ENCODE measurements at places on chromosomes 2 and 18. TPM values are rescaled to one million over a fixed set of nuclear protein-coding genes. Genes with fewer than 3 reads are reported as not detected.

- H3K27me3 ChIP-seq: no peaks in the 10 kb centered on the region
- no peaks in the 10 kb centered on the region for H3K4me1 ChIP-seq
- no peak overlapping the region for H3K27ac ChIP-seq
- no peak for DNase-seq
Observed at GRCh38 chr18:68394705-68395104, 320.2 kb downstream of the TMX3 start.

The SEMA4C gene
- total RNA-seq: 8.5 TPM

GRCh38 chr2:164655336-164655735 lies 34.1 kb upstream of the GRB14 start:
- no peaks in the 10 kb centered on the region for H3K27me3 ChIP-seq
- no peak for DNase-seq
- H3K27ac ChIP-seq: no peak overlapping the region
- no peaks in the 10 kb centered on the region for H3K36me3 ChIP-seq

DNA sequence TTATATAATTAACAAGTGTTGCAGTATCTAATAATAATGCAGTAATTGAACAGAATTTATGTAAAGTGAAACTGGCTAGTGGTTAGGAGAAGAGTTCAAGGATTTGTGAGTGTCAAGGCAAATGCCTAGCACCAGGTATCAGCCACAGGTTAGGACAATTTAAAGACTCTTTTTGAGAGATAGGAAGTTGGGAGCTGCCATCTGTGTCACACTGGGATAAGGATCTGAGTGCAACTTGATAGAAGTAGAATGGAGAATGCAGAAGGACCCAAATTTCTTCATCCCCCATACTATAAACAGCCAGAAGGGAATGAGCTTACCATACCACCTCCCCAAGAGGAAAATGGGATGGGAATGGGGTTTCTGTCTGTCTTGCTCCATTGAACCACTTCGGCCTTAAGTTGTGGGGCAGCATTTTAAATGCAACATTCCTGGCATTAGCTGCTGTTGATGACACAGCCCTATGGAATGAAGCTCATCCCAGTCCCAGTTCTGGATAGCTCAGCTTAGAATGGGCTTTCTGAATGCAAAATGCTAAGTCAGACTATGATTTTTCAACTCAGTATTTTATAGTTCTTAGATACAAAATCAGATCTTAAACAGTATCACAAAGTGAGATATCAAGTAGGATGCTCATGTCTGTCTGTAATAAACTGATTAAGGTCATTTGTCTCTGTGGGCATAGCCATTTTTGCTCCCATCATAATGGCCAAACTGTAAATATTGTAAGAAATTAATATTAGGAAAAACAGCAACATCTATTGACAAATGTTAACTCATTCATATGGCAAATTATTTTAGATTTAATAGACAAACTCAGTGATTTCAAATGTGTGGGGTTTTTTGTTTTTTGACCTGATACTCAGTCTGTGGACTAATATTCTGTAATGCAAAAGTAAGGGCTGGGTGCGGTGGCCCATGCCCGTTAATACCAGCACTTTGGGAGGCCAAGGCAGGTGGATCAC lies 44.0 kb downstream of the GPR155 start:
- H3K27me3 ChIP-seq: no peaks in the 10 kb centered on the region
- H3K4me1 ChIP-seq: no peaks in the 10 kb centered on the region
- H3K27ac ChIP-seq: no peak overlapping the region
- DNase-seq: no peak
- no peak overlapping the region for H3K4me3 ChIP-seq

The IDH1 gene
- total RNA-seq: 18.5 TPM

The CDH2 gene
- total RNA-seq: not detected

- DNase-seq: no peak
- H3K27ac ChIP-seq: no peak overlapping the region
- H3K4me1 ChIP-seq: peaks cover 39% of the 10 kb centered on the region
- H3K4me3 ChIP-seq: no peak overlapping the region
Observed at GRCh38 chr2:44934038-44934982, 7.2 kb upstream of the SIX3 start.

The DTNA gene
- total RNA-seq: 0.43 TPM

The TMSB10 gene
- total RNA-seq: 1,772 TPM

GRCh38 chr18:32717126-32717525 lies 55.7 kb downstream of the KLHL14 start:
- H3K4me1 ChIP-seq: peaks cover 1% of the 10 kb centered on the region
- no peaks in the 10 kb centered on the region for H3K27me3 ChIP-seq
- H3K27ac ChIP-seq: no peak overlapping the region
- H3K36me3 ChIP-seq: no peaks in the 10 kb centered on the region

- no peak overlapping the region for H3K27ac ChIP-seq
- H3K4me3 ChIP-seq: no peak overlapping the region
- no peak for DNase-seq
- no peaks in the 10 kb centered on the region for H3K36me3 ChIP-seq
- H3K27me3 ChIP-seq: no peaks in the 10 kb centered on the region
- no peaks in the 10 kb centered on the region for H3K4me1 ChIP-seq
Observed at GRCh38 chr2:133504566-133505505, 63.4 kb downstream of the NCKAP5 start.

GRCh38 chr18:70411307-70411706 lies 122.5 kb downstream of the SOCS6 start:
- no peaks in the 10 kb centered on the region for H3K4me1 ChIP-seq
- DNase-seq: no peak
- H3K27me3 ChIP-seq: peaks cover 9% of the 10 kb centered on the region
- H3K4me3 ChIP-seq: no peak overlapping the region

The ALKAL2 gene
- not detected for total RNA-seq

DNA sequence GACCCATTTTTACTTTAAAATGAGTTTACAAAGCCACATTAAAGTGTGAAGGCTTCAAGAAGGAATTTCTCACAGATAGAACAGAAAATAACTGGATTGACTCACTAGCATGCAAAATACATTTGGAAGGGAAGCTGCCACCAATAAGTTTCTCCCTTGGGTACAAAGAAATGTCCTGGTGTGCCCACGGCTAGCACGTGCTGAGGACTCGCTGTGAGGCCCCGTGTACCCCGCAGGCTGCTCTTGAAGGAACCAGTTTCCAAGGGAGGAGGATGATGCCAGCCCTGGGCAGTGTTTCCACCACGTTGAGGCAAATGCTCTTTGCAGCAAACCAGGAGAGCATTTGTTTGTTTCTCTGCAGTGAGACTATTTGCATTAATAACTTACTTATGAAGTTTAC lies 207.3 kb downstream of the SH3RF3 start:
- peaks cover 39% of the 10 kb centered on the region for H3K4me1 ChIP-seq
- H3K27ac ChIP-seq: no peak overlapping the region
- no peak for DNase-seq
- H3K27me3 ChIP-seq: no peaks in the 10 kb centered on the region

DNA sequence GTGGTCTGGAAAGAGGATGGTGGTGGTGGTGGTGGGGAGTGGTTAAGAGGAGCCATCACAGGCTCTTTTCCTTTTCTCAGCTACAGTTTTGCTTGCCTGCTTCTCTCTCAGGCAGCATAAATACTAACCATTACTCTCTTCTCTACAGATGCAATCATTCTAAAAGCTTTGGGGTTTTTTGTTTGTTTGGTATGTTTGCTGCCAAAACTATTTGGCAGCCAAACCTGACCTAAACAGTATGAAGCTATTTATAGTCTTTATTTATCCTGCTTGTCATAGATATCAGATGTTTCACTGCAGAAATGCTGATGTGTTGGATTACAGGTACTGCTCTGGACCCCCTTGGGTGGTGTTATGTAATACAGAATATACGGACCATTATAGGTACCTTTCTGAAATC lies 15.3 kb downstream of the SIX3 start:
- no peaks in the 10 kb centered on the region for H3K36me3 ChIP-seq
- H3K4me3 ChIP-seq: no peak overlapping the region
- no peak for DNase-seq
- H3K27ac ChIP-seq: no peak overlapping the region
- H3K27me3 ChIP-seq: peaks cover 46% of the 10 kb centered on the region

GRCh38 chr2:105631922-105632321 lies 112.8 kb upstream of the NCK2 start:
- H3K27me3 ChIP-seq: no peaks in the 10 kb centered on the region
- H3K4me1 ChIP-seq: no peaks in the 10 kb centered on the region
- no peak for DNase-seq
- no peak overlapping the region for H3K4me3 ChIP-seq
- H3K27ac ChIP-seq: no peak overlapping the region

The HTRA2 gene
- 39.0 TPM for total RNA-seq

The MALL gene
- 0.17 TPM for total RNA-seq

- no peak overlapping the region for H3K4me3 ChIP-seq
- no peak for DNase-seq
Observed at GRCh38 chr2:81747481-81748070, 1443.0 kb upstream of the LRRTM1 start.

DNA sequence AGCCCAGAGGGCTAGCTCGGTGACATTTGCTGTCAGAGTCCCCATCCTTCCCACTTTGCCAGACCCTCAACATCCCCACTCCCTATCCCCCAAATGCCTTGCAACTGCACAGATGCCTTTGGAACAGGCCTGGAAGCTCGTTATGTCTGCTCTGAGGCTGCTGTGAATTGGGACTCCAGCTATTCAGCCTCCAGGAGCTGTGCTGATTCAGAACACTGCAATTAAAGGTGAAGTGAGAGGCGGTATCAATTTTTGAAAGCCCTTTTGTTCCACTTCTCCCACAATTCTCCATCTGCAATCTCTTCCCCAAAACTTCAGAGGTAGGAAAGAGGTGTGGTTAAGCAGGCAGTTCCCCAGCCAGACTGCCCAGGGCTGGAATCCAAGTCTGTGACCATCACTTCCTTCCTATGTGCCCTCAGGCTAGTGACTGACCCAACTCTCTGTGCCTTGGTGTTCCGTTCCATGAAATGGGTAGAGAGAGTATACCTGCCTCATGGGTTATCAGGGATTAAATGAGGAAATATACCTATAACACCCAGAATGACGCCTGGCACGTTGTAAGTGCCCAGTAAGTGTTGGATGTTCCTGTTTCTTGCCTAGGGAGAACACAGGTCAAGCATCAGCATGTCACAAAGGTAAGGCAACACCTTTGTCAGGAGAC lies 17.5 kb downstream of the NOSTRIN start:
- H3K36me3 ChIP-seq: no peaks in the 10 kb centered on the region
- H3K27me3 ChIP-seq: no peaks in the 10 kb centered on the region
- no peak for DNase-seq
- H3K4me3 ChIP-seq: no peak overlapping the region

- DNase-seq: no peak
- H3K27me3 ChIP-seq: no peaks in the 10 kb centered on the region
- no peaks in the 10 kb centered on the region for H3K36me3 ChIP-seq
- H3K4me3 ChIP-seq: no peak overlapping the region
Observed at GRCh38 chr2:146870691-146871090, 974.1 kb upstream of the ACVR2A start.

GRCh38 chr2:224561234-224562005 lies 23.7 kb downstream of the CUL3 start:
- DNase-seq: no peak
- no peak overlapping the region for H3K4me3 ChIP-seq
- peaks cover 37% of the 10 kb centered on the region for H3K4me1 ChIP-seq
- no peaks in the 10 kb centered on the region for H3K27me3 ChIP-seq
- peaks cover 13% of the 10 kb centered on the region for H3K36me3 ChIP-seq

GRCh38 chr18:36406805-36407204 lies 109.3 kb downstream of the FHOD3 start:
- peaks cover 4% of the 10 kb centered on the region for H3K27me3 ChIP-seq
- no peak for DNase-seq
- no peak overlapping the region for H3K4me3 ChIP-seq

DNA sequence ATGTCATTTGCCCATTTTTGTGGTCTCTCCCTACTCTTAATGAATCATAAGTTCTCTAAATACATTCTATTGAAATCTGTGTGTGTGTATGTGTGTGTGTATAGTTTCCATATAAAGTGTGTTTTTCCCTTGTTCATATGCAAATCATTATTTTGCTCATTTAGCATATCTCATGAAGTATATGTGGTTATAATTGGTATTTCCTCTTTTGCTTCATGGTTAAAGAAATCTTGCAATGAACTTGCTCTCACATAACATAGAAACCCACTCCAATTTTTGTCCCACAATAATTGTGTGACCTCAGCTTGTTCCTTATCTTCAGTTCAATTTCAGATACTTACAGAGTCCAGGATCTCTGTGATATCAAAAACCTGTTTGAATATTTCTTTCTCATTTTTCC lies 1.2 kb downstream of the CPO start:
- no peaks in the 10 kb centered on the region for H3K27me3 ChIP-seq
- no peaks in the 10 kb centered on the region for H3K36me3 ChIP-seq
- DNase-seq: no peak
- H3K4me3 ChIP-seq: no peak overlapping the region
- no peak overlapping the region for H3K27ac ChIP-seq
- no peaks in the 10 kb centered on the region for H3K4me1 ChIP-seq

DNA sequence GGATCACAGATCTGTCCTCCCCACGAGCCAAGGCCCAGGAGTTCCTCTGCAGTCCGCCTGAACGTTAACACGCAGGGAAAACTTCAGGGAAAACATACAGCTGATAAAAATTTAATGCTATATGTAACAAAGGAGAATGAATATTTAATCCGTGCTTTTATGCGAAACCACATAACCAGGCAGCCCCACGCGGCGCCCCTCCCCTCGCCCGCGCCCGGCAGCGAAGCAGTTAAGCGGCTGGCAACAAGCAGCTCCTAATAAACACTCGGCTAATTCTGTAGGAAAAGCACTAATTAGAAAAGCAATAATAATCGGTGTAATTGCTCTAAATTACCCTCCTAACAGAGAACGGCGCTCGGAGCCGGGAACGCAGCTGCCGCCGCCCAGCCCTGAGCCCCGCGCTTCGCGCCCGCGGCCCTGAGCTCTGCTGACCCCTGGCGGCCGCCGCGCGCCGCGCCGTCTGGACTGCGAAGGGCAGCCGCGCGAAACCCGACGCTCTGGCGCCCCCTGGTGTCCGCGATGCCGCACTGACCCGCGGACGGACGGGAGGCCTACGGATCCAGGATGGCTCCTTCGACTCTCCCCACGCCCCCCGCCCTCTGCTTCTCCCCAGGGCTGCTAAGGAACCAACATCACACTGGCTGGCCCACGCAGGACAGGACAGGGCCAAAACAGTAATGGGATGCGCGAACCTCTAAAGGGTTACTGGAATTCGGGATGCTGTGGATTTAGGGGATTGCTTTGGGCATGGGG lies 181.4 kb downstream of the SMAD2 start:
- H3K4me1 ChIP-seq: no peaks in the 10 kb centered on the region
- DNase-seq: peak; percentile 79
- H3K27me3 ChIP-seq: peaks cover 7% of the 10 kb centered on the region
- H3K27ac ChIP-seq: no peak overlapping the region

The AQP12B gene
- not detected for total RNA-seq

- H3K36me3 ChIP-seq: no peaks in the 10 kb centered on the region
- no peak for DNase-seq
- H3K4me3 ChIP-seq: no peak overlapping the region
- H3K27me3 ChIP-seq: peaks cover 53% of the 10 kb centered on the region
- no peak overlapping the region for H3K27ac ChIP-seq
Observed at GRCh38 chr18:48404716-48405507, 4.3 kb downstream of the ZBTB7C start.

The ACMSD gene
- not detected for total RNA-seq

The POLE4 gene
- 76.5 TPM for total RNA-seq

The OR6B2 gene
- total RNA-seq: not detected

- no peaks in the 10 kb centered on the region for H3K36me3 ChIP-seq
- no peak overlapping the region for H3K4me3 ChIP-seq
- H3K27me3 ChIP-seq: peaks cover 30% of the 10 kb centered on the region
- peaks cover 34% of the 10 kb centered on the region for H3K4me1 ChIP-seq
Observed at GRCh38 chr2:152410165-152410597, 75.2 kb downstream of the FMNL2 start.

The UBE2E3 gene
- 29.5 TPM for total RNA-seq

All from activated naive CD4-positive, alpha-beta T cell treated with anti-CD3 and anti-CD28 coated beads for 36 hours (primary cell).